ENCODE measurements at places on chromosomes 3 and 15. TPM values are rescaled to one million over a fixed set of nuclear protein-coding genes. Genes with fewer than 3 reads are reported as not detected.

GRCh38 chr3:109927161-109927560, 589.8 kb upstream of the DPPA4 start:
- DNase-seq, result no peak

GRCh38 chr15:67134067-67134838, 68.9 kb downstream of the SMAD3 start:
- no peak for DNase-seq

GRCh38 chr3:18862077-18862476, 286.2 kb upstream of the KCNH8 start:
- no peak for DNase-seq

DNA sequence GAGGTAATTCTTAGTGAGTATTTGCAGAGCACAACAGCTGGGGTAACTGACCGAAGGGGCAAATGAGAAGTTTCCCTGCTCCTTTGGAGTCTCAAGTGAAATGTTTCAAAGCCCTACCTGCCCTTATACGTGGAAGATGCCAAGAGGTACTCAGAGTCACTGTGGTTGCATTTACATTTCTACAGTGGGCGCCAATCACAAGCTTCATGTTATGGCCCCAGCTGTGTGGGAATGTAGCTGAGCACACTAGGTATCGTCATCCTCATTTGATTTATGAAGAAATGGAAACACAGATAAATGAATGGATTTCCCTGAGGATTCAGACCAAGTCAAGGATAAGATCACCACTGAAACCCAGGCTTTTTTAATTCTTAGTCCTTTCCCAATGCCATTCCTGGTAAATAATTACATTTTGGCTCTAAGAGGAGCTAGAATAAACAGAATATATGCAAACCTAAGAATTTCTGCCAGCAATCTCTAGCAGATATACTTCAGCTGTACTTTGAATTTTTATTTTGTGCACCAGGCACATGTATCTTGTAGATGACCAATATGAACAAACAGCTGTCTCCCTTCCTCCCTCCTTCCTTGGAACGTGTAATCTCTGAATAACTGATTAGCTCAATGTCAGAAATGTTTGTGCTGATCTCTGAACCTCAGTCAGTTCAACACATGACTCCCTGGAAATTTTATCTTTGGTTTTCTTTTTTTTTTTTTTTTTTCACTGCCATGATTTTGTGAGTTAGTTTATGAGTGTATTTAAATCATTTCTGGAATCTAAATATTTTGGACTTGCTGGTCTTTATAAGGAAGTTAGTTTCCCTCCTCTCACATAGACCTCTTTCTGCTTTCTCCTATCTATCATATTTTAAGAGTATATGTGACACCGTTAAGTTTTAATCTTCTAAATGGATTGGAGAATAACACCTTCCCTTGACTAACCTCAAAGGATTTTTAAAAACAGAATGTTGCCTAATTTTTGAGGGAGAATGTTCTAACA, 69.2 kb downstream of the MAP2K5 start:
- no peak for DNase-seq

DNA sequence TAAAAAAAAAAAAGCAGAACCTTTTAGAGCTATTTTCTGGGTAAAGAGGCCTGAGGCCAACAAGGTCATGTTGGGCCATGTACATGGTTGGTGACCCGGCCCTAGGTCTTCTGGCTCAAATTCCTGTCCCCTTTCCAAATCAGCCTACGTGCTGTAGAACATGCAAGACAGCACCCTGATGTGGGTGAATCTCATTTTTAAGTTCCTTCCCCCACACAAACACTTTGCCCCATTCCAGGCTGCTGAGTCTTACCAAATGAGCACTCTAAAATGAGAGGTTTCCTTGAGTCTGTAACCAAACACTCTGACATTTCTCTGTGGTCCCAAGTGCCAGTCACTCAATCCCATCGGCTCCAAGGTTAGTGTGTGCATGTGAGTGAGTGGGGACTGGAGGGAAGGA, 9.4 kb downstream of the BCL6 start:
- no peak for DNase-seq

GRCh38 chr3:58585005-58585786, 8.0 kb upstream of the FAM107A start:
- DNase-seq, result peak; percentile 17

GRCh38 chr3:147757866-147758265, 348.7 kb downstream of the ZIC1 start:
- DNase-seq, result no peak

DNA sequence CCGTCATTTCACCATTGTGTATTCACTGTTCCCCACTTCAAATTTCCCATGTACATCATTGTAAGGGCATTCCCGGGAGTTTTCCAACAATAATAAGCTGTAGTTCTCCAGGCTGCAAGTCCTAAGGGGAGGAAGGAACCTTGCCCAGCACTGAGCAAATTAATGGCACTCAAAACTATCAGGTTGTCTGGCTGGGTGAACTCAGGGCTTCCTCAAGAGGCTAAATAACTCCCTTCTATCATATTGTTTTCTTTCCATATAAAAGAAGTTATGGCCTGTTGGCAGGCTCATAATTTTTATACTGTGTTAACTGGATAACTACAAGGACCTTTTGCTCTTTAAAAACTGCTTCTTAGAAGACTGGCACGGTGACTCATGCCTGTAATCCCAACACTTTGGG, 71.4 kb downstream of the SEMA6D start:
- DNase-seq, result no peak

DNA sequence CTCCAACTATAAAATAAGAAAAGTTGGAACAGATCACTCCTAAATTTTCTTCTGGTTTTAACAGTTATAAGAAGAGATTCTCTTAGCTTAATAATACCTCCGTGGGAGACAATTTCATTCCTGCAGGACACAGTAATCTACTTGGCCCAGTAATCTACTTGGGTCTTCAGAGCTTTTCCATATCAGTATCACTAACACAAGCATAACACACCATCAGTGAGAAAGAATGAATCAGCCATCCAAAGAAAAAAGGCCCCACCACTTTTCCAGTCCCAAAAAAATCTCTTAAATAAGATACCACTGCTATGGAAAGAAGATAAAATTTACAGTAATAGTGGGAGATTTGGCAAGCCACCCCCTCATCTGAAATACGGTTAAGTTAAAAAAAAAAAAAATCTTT, 20.2 kb downstream of the SIN3A start:
- no peak for DNase-seq

- no peak for DNase-seq
Measured at GRCh38 chr3:42865256-42865655, 10.4 kb downstream of the CYP8B1 start.

DNA sequence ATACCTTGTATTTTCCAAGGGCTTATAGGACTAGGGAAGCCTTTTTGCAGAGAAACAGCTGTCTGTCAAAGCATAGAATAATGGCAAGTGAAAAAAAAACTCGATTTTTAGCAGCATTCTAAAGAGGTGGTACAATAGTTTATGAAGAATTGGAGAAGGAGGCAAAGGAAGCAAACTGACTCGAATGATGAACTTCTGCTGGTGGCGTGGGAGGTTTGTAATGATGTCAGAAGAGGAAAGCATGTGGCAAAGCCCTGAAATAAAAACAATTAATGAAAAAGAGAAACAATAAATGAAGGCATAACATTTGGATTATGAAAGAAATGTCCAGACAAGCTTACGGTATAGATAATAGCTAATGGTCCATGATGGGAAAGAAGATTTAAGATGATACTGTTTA, 77.5 kb downstream of the RARB start:
- DNase-seq, result no peak

DNA sequence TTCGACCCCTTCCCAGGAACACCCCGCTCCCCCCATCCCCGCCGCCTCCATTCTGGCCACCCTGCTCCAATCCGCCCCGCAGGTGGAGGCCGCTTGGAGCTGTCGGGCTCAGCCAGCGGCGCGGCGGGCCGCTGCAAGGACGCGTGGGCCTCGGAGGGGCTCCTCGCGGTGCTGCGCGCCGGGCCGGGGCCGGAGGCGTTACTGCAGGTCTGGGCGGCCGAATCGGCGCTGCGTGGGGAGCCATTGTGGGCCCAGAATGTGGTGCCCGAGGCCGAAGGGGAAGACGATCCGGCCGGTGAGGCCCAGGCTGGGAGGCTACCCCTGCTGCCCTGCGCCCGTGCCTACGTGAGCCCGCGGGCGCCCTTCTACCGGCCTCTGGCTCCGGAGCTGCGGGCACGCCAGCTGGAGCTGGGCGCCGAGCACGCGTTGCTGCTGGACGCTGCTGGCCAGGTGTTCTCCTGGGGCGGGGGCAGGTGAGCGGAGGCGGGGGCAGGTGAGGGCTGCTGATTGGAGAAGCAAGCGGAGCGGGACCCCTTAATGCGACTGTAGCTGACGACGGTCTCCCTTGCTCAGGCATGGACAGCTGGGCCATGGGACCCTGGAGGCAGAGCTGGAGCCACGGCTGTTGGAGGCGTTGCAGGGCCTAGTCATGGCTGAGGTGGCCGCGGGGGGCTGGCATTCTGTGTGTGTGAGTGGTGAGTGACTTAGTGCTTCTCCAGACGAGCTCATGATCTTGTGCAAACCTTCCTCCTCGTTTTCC, 2.5 kb downstream of the RCCD1 start:
- no peak for DNase-seq

DNA sequence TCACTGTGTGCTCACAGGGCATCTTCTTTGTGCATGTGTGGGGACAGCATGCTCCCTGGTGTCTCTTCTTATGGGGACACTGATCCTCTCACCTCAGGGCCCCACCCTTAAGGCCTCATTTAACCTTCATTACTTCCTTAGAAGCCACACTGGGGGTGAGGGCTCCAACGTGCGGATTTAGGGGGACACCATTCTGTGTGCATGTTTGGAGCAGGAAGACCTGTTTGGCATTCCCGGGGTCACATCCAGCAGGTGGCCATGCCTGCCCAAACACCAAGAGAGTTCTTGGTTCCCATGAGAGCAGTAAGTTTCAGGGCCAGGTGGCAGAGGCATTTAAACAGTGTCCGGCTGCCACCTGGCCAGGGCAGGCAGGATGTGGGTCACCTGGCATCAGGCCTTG, 24.8 kb downstream of the PRR20G start:
- DNase-seq, result no peak

GRCh38 chr3:56131974-56132590, 336.2 kb downstream of the ERC2 start:
- no peak for DNase-seq

DNA sequence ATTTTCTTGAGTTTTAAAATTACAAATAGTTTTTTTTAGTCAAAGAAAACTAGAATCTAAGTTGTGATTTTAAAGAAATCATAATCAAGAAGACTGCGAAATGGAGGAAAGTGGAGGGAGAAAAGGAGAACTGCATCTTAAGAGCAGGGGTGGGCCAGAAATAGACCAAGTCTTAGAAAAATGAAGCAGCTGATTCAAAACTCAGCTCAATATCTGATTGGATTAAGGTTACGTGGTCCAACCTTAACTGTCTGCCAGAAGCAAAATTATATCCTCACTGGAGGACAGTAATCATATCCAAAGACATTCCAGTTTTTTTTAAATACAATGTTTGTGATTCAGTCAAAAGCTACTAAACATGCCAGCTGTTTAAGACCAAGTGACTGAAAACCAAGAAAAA, 41.4 kb downstream of the CHSY1 start:
- no peak for DNase-seq

- no peak for DNase-seq
Measured at GRCh38 chr3:180749796-180750195, 70.5 kb upstream of the CCDC39 start.

DNA sequence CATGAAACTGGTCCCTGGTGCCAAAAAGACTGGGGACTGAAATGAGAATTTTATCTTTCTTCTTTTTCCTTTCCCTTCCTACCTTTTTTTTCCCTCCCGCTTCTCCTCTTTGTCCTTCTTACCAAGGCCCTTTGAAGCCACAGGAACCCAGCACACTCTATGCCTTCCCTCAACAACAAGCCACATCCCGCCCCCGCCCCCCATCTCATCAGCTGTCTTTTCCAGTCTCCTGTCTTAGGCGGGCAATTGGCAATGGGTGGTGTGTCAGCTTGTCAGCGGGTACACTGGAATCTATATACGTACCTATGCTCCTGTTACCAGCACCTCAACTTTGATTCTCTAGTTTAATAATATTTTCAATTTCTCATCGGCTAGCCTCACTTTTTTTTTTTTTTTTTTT, 56.3 kb upstream of the CHD2 start:
- no peak for DNase-seq

DNA sequence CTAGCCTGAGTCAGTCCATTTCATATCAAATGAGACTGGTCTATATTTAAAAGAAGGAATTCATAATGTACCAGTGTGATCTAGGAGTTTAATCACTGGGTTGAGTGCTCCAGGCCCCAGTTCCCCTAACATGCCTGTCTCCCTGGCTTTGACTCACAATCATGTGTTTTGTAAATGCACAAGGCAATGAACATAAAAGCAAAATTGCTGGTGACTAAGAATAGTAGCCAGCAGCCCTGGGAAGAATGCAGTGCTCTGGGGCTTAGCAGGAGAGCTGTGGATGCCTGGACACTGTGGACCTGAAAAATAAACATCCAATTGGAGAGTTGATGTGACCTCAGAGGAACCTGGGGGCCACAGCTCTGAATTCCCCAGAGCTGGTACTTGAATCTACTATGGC, 50.3 kb downstream of the SYNPR start:
- no peak for DNase-seq

GRCh38 chr3:50162034-50162883, 7.1 kb downstream of the SEMA3F start:
- no peak for DNase-seq

DNA sequence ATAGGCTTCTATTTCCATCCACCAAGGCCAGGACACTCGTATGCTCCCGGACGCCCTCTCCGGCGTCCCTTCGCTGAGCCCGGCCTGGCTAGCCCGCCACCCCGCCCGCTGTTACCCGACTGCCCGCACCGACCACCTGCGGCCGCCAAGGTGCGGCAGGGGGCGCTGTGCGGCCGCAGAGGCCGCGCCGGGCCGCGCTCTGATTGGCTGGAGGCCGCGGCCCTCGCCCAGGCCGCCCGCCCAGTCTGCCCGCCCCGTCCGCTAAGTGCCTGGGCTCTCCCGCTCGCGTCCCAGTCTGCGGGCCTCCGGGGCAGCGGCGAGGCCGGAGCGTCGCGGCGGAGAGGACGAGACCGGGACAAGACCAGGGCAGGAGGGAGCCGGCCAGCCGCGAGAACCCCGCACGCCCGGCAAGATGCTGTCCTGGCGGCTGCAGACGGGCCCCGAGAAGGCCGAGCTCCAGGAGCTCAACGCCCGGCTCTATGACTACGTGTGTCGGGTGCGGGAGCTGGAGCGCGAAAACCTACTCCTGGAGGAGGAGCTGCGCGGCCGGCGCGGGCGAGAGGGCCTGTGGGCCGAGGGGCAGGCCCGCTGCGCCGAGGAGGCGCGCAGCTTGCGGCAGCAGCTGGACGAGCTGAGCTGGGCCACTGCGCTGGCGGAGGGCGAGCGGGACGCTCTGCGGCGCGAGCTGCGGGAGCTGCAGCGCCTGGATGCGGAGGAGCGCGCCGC, at the start of gene SYNM:
Gene SYNM, plus strand, starts transcription at position 293 of the 726 bp plus-strand sequence. Its CDS starts 120 bp downstream, at position 413.
- DNase-seq, result no peak

Gene NMB
- 8.0 TPM for total RNA-seq

Gene SLCO2A1
- total RNA-seq, result 7.9 TPM

Gene HDDC3
- total RNA-seq, result 13.1 TPM

Gene DHFR2
- 8.0 TPM for total RNA-seq

Gene SI
- total RNA-seq, result not detected

Gene CALML4
- 7.7 TPM for total RNA-seq

Gene MAP6D1
- 4.3 TPM for total RNA-seq

Gene GP5
- total RNA-seq, result 0.14 TPM

Gene KCNH8
- total RNA-seq, result 0.07 TPM

Gene NUP210
- 4.3 TPM for total RNA-seq

Gene NANOGP8
- total RNA-seq, result not detected

All from thoracic aorta (tissue), 2 donors.